Subcutaneous preadipocyte (primary cell): ENCODE measurements at places on chromosomes 1 and 21. TPM values are rescaled to one million over a fixed set of nuclear protein-coding genes. Genes with fewer than 3 reads are reported as not detected.

The S100B gene
- total RNA-seq = not detected in 2 replicates

The OR2AK2 gene
- total RNA-seq = not detected in 2 replicates

The VPS13D gene
- total RNA-seq = 28.3 and 30.7 TPM in 2 replicates

The WDR64 gene
- total RNA-seq = not detected in 2 replicates

The SSU72 gene
- total RNA-seq = 56.2 and 56.7 TPM in 2 replicates

The BLACAT1 gene
- total RNA-seq = under 0.01 TPM in 1 of 2 replicates, not detected in the other

The NUP210L gene
- total RNA-seq = under 0.01 TPM in 2 replicates

The TMEM81 gene
- total RNA-seq = 1.5 and 2.0 TPM in 2 replicates

The SPRR2F gene
- total RNA-seq = not detected in 2 replicates

The PCNT gene
- total RNA-seq = 23.5 and 34.4 TPM in 2 replicates

The KIF2C gene
- 28.3 and 39.1 TPM in 2 replicates for total RNA-seq

The HTR1D gene
- total RNA-seq = not detected in 2 replicates

The SLC45A1 gene
- 2.5 and 3.3 TPM in 2 replicates for total RNA-seq

The SOX13 gene
- 11.4 and 12.9 TPM in 2 replicates for total RNA-seq

The DNAH14 gene
- 12.1 and 17.6 TPM in 2 replicates for total RNA-seq

The MRPL39 gene
- total RNA-seq = 52.2 and 54.0 TPM in 2 replicates

The SMCP gene
- total RNA-seq = 0.37 TPM in 1 of 2 replicates, not detected in the other

The CFHR2 gene
- not detected in 2 replicates for total RNA-seq

The IVL gene
- total RNA-seq = under 0.01 TPM in 1 of 2 replicates, not detected in the other

The UBL4B gene
- not detected in 2 replicates for total RNA-seq

The DHRS3 gene
- total RNA-seq = 2.2 and 7.0 TPM in 2 replicates

The BRDT gene
- not detected in 2 replicates for total RNA-seq

The OXCT2 gene
- 1.6 and 1.8 TPM in 2 replicates for total RNA-seq

The ABCB10 gene
- 14.3 and 22.7 TPM in 2 replicates for total RNA-seq

The PLA2G2C gene
- total RNA-seq = not detected in 2 replicates
